H9 (cell line): ENCODE measurements at places on chromosomes 12 and 14. TPM values are rescaled to one million over a fixed set of nuclear protein-coding genes. Genes with fewer than 3 reads are reported as not detected.

Gene SLC5A8
- 0.07 TPM in 2 replicates for total RNA-seq

Gene KLRC3
- total RNA-seq = not detected in 2 replicates

Gene SIRT4
- 1.4 and 2.1 TPM in 2 replicates for total RNA-seq

- H3K36me3 ChIP-seq = no peaks in the 10 kb centered on the region
- no peaks in the 10 kb centered on the region for H3K4me1 ChIP-seq
- DNase-seq = peak; percentile 71
Observed at GRCh38 chr12:112716099-112717093, 75.2 kb upstream of the RPH3A start.

- H3K4me1 ChIP-seq = no peaks in the 10 kb centered on the region
- no peak overlapping the region for H3K27ac ChIP-seq
- peaks cover 6% of the 10 kb centered on the region for H3K36me3 ChIP-seq
- H3K4me3 ChIP-seq = no peak overlapping the region
Observed at GRCh38 chr12:20653871-20654270, 41.3 kb upstream of the SLCO1C1 start.

DNA sequence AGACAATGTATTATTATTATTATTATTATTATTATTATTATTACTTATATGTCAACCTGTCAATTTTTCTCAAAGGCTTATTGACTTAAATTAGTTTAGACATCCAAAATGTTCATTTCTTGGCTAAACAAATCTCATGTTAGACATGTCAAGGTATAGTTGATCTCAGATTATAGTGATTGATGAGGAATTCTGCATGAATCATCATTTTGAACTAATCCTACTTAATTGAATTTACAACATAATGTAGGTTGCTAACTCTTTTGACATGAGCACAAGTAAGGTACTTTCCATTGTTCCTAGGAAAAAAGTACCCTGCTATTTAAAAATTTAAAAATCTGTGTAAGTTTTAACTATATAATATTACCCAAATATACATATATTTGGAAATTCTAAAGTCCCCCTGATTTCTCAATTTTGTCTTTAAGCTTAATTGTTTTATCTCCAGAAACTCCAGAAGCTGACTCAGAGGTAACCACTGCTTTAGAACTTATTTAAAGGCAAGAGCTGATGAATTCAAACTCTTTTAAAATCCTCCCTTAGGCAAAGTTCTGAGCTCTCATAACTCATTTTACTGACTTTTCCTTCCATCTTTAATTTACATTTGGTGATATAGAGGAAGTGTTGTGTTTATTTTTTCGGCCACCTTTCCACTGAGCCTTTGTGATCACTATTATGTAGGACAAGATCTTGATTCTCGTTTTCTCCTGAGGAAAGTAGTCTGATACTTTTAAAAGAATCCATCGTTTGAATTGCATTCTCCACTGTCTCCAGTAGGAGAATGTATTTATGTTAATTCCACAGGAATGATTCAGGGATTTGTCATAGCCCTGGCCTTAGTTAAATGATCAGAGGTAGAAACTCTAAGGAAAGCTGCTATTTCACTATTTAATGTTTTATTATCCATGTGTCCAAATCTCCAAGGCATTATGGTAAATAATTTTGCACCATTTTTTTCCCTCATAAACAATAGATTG lies 1304.5 kb downstream of the AACS start:
- no peak overlapping the region for H3K27ac ChIP-seq
- H3K36me3 ChIP-seq = no peaks in the 10 kb centered on the region
- DNase-seq = no peak
- no peak overlapping the region for H3K4me3 ChIP-seq

DNA sequence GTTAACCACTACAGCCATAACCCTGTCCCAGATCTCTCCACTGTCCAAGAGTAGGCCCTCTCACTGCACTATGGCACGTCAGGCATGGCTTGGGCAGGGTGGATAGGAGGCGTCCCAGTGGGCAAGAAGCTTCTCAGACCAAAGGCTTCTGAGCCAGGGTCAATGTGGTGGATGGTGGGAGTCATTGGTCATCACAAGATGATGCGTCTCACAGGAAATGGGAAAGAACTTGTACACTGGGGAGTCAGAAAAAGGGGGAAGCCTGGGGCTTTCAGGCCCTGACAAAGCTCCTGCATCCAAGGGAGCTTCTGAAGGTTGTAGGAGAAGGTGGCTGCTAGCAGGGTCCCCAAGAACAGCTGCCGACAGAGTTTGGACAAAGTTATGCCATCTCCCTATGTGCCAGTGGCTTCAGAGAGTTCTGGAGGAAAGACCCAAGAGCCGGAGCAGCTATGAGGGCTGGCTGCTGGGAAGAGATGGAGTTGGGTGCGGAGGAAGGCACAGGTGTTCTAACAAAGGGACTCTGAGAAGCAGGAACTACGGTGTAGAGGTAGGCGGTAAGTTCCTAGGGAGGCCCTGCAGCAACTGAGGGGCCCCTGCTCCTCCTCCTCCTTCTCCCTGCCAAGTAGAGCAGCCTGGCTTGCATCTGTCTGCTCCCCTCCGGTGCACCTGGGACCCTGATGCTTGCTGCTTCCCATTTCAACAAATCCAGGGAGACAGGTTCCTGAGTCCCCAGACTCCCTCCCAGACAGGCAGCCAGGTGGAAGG lies 81.1 kb downstream of the ARL6IP4 start:
- no peak for DNase-seq
- H3K4me1 ChIP-seq = no peaks in the 10 kb centered on the region
- no peaks in the 10 kb centered on the region; the same call in 2 of the 3 replicates for H3K36me3 ChIP-seq
- H3K4me3 ChIP-seq = no peak overlapping the region
